Amniotic stem cell (primary cell): ENCODE measurements at places on chromosomes 16 and 17.

DNA sequence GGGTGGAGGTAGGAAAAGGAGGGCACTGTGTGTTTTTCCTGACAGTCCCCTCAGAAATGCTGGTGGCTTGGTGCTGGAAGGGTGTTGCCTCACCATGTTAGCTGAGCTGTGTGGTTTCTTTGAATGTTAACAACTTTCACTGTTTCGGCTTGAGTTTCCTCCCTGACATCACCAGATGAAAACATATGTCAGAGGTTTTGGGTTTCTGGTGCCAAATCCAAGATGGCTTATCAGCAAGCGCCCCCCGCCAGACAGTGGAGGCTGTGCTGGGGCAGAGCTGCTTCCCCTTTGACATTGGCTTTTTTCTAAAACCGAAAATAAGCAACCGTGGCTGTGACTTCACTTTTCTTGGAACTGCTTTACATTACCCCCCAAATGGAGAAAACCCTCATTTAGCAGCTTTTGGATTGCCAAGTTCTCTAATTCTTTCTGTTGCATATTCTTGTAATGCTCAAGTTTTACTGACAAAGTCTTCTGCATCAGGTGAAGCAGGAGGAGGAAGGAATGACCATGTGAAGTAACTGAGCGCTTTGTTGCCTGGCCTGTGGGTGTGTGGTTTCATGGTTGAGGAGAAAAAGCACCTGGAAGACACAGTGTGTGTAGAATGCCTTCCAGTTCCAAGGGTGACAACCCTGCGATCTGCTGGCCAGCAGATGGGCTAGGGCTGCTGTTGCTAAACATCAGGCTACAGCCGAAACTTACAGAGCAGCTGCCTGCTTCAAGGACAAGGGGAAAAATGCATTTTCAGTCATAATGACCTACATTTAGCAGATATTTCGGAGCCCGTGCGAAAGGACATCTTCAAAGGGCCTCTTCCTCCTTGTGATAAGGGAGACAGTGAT is 9.7 kb downstream of the RMI2 start:
- DNase-seq: no peak

GRCh38 chr17:48505788-48506187 is 25.0 kb downstream of the HOXB1 start:
- no peak for DNase-seq

- DNase-seq: no peak
Observed at GRCh38 chr16:3149630-3150345, 15.0 kb downstream of the ZNF213 start.

GRCh38 chr16:77918809-77919707 is 103.3 kb upstream of the CLEC3A start:
- DNase-seq: no peak

DNA sequence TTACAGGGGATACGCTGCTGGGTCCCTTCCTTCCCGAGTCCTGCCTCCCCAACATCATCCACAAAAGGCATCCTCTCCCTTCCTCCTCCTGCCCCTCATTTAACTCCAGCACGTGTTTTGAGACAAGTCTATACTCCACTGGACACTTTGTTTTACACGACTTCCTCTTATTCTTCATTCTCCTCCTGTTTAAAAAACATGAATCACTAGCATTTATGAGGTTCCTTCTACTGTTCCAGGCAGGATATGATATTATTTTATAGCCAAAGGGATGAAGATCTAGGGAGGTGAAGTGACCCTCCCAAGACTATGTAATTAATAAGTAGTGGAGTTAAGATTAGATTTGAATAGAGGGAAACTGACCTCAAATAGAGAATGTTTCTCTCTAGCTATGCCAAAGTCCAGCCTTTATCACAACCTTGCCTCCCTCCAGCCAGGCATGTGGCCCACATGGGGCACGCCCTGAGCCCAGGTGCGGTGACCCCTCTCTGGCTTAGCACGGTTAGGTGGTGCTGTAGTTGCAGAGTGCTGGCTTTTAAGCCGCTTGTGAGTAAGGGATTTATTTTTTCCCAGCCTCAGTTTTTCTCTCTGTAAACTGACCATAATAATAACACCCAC is 1.3 kb upstream of the HSD17B2 start:
- no peak for DNase-seq

GRCh38 chr17:1986783-1987451 is 38.2 kb downstream of the RTN4RL1 start:
- DNase-seq: no peak

DNA sequence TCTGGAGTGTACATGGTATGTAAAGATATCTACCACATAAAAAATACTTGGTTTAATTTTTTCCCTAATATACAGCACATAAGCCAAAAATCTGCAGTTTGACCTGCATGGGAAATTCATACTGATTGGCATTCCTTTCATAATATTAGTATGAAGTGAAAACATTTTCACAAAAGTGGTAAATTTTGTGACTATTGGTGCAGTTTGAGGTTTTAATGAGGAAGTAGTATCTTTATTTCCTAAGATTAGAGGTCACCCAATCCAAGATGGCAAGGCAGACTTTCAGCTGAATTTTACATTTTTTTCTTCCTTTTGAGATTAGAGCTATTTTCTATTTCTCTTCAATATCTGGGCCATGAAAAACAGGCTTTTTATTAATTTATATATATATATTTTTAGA is 21.2 kb downstream of the METTL9 start:
- no peak for DNase-seq

DNA sequence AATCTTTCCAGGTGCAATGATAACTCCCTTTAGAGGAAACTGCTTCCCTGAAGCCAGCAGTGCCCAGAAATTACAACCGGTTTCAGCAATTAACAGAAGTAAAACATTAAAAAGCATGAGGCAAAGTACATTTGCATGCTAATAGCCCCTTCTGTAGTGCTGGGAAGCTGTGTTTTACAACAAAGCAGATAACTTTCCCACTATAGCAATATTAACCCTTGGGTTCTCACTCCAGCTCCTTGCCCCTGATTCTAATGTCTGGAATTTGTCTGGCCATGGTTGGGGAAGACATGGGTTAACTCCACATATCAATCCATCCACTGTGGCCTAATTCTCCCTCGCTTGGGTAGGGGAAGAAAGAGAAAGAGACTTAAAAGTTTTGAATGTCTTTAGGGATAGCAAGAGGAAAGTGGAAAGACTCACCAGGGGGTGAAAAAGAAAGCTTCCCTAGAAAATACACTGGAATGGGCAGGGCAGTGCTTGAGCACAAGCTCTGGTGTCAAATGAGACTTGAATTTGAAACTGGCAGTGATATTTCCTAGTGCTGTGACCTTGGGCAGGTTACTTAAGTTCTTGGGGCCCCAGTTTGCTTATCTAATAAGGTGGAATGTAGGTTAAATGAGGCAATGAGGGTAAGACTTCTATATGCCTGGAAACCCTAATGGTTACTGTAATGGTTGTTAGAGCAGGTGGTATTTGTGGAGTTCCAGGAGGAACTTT is 102.0 kb downstream of the SOX9 start:
- DNase-seq: no peak

- no peak for DNase-seq
Observed at GRCh38 chr16:2858245-2859025, 465 bp upstream of the PRSS22 start.

DNA sequence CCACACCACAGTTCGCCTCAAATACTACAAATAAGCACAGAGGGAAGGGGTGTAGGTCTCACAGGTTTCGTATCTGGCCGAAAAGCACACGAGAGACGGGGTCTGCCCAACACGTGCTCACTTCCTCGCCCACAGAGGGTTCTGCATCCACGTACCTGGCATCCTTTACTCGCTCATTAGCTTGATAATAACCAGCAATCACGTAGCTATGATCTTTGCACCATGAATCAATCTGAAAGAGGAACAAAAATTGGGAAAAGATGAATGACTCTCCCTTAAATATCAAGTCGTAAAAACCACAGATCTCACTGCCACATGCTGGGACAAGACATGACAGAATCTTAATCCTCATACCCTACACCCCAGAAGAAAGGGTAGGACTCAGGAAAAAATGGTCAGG is 10.5 kb downstream of the EMC8 start:
- no peak for DNase-seq

GRCh38 chr17:7034955-7035590 is 742 bp upstream of the SLC16A13 start:
- DNase-seq: no peak

DNA sequence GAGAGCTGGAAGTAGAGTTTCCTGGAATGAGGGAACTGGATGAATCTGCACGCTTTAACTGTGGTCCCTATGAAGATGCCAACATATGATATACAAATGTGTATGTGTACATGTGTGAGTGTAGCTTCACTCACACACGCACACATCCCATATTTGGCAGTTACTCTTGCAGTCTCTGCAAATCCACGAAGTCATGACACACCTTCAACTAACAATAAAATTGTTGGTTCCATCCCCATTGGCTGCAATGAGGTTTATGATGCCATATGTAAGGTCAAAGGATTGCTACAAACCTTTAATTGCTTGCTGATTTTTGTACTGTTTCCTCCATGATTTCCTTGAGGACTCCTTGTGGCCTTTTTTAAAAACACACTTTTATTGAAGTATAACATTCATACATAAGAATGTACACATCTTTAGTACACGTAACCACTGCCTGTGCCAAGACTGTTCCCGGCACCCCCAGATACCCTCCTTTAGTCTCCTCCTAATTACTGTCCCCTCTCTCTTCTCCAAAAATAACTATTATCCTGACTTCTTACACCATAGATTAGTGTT is 22.0 kb downstream of the MYO1D start:
- DNase-seq: no peak

- no peak for DNase-seq
Observed at GRCh38 chr16:69351309-69352027, at the start of gene TMED6. TSS of gene TMED6 (minus strand) at chr16:69351786. CDS start at chr16:69351753, 33 bp downstream.

- no peak for DNase-seq
Observed at GRCh38 chr16:88790312-88791211, 5.5 kb upstream of the PIEZO1 start.

- no peak for DNase-seq
Observed at GRCh38 chr16:55697867-55698266, 42.1 kb downstream of the SLC6A2 start.
